Stimulated activated CD4-positive, alpha-beta T cell treated with anti-CD3 and anti-CD28 coated beads, Interleukin-1b, Interleukin-23, amount 100 ng/mL, for 48 hours (primary cell): ENCODE measurements at places on chromosomes 1 and 21.

DNA sequence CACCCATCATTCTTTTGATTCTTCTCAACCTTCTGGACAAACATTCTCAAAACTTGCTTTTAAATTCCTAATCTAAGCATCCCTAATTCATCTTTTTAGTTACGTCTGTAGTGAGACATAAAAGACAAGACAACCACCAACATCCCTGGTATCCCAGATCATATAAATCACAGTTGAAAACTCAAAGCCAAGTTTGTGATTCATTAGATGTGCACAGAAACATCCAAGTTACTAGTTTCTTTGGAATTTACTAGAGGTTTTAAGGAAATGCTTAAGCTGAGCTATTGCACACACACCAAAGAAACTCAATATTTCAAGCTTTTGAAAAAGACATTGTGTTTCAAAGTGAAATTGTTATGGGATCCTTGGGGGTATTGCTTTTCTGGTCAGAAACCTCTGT is 47.6 kb downstream of the ATP6V1G3 start:
- no peak for DNase-seq

DNA sequence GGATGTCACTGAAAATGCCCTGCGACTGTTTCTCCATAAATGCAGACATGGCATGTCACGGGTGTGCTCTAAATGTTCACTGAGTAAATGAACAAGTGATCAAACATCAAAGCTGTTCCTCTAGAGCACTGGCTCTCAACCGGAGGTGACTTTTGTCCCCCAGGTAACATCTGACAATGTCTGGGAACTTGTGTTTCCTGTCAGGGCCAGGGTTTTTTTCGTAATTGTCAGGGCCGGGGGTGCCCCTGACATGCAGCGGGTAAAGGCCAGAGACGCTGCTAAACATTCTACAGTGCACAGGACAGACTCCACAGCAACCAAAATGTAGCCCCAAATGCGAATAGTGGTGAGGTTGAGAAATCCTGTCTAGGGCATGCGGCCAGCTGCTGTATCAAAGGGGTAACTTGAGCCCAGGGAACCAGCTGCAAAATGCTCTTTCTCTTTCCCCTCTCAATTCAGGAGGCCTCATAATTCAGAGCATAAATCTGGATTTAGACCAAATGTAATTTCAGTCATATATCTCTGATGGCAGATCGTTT is 2.0 kb downstream of the ALDH4A1 start:
- no peak for DNase-seq

DNA sequence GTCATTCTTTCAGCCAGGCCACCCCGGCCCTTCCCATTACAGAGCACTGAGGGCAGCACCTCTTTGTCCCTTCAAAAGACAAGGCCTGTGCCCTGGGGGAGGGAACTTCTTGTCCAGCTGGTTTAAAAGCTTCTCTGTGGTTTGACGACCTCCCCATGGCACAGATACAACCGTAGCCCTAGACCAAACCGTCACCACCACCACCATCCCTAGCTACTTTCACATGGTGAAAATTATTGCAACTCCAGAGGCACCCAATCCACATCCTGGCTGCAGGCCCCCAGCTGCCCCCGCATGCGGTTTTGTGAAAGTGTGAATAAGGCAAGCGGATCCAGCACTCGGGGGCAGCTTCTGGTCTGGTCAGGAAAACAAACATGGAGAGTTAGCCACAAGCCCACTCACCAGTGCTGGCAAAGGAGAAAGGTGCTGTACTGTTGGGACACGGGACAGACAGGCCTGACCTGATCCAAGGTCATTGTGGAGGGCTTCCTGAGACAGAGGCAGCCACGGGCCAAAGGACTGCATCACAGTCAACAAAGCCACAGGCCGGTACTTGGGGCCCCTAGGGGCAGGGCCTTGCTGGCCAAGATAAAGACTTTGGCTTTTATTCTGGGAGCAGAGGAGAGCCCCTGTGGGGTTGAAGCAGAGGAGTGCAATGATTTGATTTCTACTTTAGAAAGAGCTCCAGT is 31.2 kb downstream of the CDCA8 start:
- DNase-seq = no peak

- no peak for DNase-seq
These were observed 5.6 kb downstream of the CLDN19 start for GRCh38 chr1:42734201-42735035.

GRCh38 chr1:78101514-78101913 is 55.7 kb downstream of the GIPC2 start:
- DNase-seq = no peak

GRCh38 chr1:10207810-10208209 is 2.6 kb upstream of the KIF1B start:
- no peak for DNase-seq
